ENCODE measurements at places on chromosomes 3 and 15.

DNA sequence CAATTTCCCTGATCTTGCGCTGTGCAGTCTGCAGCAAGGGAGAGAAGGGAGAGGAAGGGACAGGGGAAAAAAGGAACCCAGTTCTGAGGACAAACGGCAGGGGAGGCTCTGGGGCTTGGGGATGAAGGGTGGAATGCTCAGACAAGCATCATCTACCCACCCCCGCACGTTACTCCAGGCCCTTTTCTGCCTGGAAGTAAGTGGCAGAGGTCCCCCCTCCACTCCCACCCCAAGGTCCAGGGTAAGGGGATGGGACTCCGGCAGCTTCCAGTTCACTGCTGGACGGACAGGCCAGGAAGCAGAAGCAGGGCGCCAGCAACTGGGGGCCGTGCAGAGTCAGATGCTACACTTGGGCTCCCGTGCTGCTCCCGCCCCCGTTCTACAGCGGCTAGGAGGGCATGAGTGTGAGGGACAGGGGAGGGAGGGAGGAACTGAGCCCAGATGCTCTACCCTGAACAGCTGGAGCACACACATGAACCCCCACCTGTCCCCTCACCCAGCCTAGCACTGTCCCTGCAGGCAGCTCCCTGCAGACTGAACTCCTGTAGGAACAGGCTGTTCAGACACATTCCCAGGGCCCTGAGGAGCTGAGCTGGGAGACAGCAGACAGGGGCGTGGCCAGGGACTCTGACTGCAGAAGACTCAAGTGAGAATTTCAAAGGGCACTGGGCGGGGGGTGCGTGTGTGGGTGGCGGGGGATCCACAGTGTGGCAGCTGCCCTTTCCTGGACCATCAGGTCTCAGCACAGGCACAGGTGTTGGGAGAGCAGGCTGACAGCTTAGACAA, 59.7 kb downstream of the SENP2 start:
- no peak for DNase-seq

DNA sequence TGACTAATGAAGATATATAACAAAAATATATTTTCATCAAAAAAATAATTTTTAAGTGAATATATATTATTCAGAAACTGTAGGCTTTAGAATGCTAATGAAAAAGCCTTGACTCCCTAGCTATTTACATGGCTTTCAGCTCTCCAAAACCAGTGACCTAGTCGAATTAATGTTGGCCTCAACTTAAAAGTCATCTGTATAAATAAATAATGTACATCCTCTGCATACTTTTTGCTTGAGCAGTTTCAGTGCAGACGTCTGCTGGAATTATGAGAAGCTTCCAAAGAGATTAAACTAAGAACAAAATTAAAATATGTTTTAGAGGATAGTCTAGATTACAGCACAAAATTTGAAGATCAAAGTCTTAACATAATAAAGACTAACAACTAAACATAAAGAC, 520.4 kb upstream of the ALCAM start:
- DNase-seq = no peak

GRCh38 chr3:32256206-32256605, 17.7 kb downstream of the CMTM8 start:
- DNase-seq = no peak

DNA sequence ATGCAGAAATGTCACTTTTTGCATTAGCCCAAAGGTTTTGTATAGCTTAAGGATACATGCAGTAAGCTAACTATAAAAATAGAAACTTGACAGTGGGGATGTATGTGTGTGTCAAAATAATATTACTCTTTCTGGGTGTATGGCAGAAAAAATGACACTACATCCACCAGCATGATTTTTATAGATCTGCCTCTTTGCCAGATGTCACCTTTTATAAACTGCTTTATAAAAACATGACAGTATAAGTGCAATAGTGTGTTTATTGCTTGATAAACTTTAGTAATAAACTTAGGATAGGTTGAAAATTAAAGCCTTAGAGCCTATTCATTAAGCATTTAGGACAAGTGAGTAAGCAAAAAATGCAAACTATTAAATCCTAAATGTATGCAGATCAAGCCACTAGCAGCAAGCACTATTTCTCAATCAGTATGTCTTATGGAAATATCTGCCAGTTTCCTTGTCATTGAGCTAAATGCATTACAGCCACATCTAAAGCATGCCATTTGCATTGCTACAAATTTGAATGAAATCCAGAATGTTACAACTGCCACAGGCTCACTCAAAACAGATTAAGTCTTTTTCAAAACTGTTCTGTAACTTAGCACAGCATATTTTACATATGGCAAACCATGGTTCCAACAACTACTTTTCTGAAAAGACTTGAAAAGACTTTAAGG, 935.0 kb downstream of the FHIT start:
- no peak for DNase-seq

DNA sequence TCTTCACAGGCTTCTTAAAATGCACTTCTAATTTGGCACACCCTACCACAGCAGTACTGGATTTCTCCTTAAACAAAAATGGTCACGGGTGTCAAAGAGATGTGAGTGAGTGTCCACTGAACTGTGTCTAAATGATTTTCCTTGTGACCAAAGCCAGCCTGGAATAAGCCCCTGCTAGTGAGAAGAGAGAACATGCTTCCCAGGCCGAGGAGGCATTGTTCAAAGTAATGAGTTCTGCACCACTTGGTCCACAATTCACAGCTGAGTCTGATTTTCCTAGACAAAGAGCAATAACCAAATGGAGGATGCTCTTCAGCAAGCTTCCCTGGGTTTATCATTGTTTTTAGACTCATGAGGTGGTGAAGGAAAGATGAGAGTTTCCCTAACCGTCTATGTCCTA, 3.8 kb downstream of the PLCH1 start:
- DNase-seq = no peak

- DNase-seq = no peak
Measured at GRCh38 chr15:81323559-81323943, 390 bp downstream of the STARD5 start.

GRCh38 chr15:81184188-81184587, 12.5 kb upstream of the IL16 start:
- DNase-seq = no peak

DNA sequence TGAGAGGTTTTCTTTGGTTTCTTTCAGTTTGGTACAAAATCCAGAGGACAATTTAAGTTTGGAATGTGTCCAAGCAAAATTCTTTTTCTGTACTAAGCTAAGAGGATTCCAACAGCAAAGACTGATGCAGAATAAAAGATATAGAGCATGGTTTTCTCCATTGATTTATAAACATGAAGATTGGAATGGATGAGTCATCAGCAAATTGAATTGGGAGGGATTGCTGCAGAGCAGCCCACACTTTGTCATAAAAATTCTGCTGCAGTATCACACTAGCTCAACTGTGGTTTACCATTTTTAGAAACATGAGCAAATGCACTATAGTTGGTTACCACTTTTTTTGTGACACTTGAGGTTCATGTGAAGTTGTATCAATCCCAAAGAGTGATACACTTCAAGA, 16.1 kb upstream of the LARP6 start:
- DNase-seq = peak; percentile 7

- DNase-seq = peak; percentile 61
Measured at GRCh38 chr3:149575961-149576564, 81.8 kb downstream of the WWTR1 start.

GRCh38 chr3:130929804-130930203, 35.9 kb downstream of the ATP2C1 start:
- no peak for DNase-seq

DNA sequence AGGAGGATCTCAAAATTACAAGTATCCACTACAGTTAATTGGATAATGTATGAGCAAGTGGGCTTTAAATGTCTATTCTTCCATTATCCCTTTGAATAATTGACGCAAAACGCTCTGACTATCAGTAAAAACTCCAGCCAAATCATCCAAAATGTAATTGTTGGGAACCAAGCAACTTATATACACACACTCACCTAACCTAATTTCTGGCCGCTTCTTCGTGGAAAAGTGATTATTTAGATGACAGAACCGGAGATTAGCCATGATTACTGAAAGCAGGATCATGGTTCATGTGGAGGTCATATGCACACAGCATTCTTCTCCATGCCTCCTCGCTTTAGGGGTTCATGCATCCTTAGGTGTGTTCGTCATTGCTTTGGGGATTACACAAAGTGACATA, 992.4 kb downstream of the NAALADL2 start:
- no peak for DNase-seq

GRCh38 chr3:71585887-71586809, 2.6 kb upstream of the FOXP1 start:
- DNase-seq = no peak

DNA sequence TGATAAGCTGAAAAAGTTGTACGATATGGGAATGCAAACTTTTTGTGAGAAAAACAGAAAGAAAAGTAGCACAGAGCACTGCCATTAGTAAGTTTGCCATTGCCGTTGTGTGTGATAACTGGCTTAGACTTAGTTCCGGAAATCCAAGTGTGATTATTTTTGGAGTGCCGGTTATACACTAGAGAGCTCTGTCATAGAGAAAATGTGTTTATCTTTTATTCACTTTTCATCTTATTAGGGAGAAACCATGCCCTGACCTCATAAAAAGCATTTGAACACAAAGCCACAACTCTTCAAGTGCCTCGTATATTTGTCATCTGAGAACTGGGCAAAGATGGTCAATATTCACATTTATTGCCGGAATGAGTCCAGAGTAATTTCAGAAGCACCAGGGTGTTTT, 36.1 kb downstream of the CTDSPL start:
- no peak for DNase-seq

DNA sequence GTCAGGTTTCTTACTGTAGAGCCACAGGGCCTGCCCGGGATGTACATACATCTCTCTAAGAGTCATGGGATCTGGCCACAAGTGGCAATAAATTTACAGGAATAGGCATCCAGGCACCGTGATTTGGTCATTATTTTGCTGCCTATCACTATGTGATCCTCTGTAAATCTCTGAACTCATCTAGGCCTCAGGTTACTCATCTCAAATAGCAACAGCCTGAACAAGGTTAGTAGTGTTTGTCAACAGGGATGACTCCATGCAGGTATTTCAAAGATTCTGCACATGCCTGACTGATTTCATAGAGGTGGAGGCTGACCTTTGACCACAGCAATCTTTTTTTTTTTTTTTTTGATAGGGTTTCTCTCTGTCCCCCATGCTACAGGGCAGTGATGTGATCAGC, 88.8 kb upstream of the TBL1XR1 start:
- no peak for DNase-seq

GRCh38 chr15:63791228-63791627, 42.5 kb downstream of the HERC1 start:
- DNase-seq = no peak

- DNase-seq = no peak
Measured at GRCh38 chr15:40106203-40107161, 2.2 kb downstream of the BMF start.

DNA sequence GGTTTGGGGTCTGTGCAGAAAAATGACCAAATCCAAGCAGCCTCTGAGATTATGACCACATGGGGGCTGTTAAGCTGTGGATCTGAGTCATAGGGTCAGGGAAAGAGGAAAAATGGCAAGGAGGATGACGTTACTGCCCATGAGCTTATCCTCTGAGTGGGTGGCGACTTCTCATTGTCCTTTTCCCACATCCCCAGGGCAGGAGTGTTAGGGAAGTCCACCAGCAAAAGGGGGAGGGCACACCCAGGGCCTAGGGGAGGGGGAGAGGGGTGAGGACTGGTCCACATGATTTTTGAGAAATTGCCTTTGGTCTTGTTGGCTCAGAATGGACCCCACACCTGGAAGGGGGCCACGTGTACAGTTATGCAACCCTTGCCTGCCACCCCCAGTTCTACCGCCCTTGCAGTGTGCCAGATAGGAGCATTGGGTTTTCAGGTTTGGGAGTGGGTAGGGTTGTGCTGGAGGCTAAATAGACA, 2.6 kb downstream of the CD276 start:
- no peak for DNase-seq

DNA sequence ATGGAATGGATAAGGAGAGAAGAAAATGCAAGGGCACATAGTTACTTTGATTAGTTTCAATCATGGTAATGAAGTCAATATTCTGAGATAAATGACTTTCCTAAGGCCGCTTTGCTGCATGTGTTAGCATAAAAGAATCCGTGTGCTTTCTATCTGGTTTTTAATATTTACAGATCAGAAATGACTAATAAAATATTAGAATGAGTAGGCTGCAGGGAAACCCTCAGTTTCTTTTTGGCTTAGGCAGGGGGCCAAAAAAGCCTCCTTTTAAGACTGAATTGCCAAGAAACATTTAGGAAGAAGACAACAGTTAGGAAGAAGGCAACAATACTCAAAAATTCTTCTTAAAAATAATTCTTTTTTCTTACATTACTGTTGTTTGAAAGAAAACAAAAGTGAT, 11.6 kb downstream of the NEK11 start:
- no peak for DNase-seq

GRCh38 chr15:68431792-68432401, at the start of gene ITGA11:
Gene ITGA11 (minus strand): TSS chr15:68432163. CDS start chr15:68432066, 97 bp downstream.
- peak; percentile 65 for DNase-seq

DNA sequence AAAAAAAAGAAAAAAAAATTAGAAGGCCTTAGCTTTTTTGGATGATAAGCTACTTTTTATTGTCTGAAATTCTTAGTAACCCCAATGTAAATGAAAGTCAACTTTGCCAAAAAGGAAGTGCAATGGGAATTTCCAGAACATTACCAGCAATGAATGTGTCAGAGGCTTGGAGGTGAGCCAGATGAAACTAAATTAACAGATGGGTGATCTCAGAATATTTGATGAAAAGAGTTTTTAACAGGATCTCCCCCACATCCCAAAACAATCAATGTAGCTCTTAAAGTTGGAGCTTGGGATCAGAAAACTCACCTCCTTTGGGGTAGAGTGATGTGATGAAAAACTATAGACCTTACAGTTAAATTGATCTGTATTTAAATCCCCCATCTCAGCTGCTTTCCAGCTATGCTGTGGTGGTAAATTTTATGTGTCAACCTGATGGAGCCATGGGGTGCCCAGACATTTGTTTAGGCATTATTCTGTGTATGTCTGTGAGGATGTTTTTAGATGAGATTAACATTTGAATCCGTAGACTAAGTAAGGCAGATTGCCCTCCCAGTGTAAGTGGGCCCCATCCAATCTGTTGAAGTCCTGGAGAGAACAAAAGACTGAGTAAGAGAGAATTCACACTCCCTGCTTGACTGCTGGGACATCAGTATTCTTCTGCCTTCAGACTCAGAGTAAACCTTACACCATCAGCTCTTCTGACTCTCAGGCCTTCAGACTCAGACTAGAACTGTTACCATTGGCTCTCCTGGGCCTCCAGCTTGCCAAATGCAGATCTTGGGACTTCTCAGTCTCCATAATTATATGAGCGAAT, 84.3 kb upstream of the TNFSF10 start:
- DNase-seq = peak; percentile 44

GRCh38 chr3:11154036-11154952, at the start of gene HRH1:
Gene HRH1 (plus strand): TSS chr3:11154493. CDS start chr3:11259038, 104,545 bp downstream.
- no peak for DNase-seq

- no peak for DNase-seq
Measured at GRCh38 chr3:136329593-136329992, 79.5 kb downstream of the PCCB start.
